Hematopoietic multipotent progenitor cell treated with erythropoietin and hydrocortisone succinate and interleukin-3 and kit ligand, for 8 days (in vitro differentiated cells): ENCODE measurements at places on chromosomes 13 and 19.

- DNase-seq: no peak
These were observed 577.9 kb downstream of the IRS2 start for GRCh38 chr13:109208522-109208921.

DNA sequence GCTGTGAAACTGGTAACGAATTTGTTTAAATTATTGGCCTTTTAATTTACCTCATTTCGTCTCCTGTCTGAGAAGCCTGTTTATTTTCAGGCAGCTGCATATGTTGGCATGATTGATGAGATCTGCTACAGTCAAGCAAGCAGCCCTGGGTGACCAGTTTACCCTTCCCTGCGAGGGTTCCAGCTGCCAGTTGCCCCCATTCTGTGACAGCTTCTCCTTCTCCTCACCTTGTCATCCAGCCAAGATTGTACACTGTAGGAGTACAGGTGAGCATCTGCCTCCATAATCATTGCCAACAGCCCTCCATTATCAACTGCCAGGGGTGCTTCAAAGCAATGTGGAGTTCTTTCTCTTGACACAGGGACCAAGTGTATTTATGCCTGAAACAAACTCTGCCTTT is 1979.9 kb upstream of the PRR20A start:
- no peak for DNase-seq

DNA sequence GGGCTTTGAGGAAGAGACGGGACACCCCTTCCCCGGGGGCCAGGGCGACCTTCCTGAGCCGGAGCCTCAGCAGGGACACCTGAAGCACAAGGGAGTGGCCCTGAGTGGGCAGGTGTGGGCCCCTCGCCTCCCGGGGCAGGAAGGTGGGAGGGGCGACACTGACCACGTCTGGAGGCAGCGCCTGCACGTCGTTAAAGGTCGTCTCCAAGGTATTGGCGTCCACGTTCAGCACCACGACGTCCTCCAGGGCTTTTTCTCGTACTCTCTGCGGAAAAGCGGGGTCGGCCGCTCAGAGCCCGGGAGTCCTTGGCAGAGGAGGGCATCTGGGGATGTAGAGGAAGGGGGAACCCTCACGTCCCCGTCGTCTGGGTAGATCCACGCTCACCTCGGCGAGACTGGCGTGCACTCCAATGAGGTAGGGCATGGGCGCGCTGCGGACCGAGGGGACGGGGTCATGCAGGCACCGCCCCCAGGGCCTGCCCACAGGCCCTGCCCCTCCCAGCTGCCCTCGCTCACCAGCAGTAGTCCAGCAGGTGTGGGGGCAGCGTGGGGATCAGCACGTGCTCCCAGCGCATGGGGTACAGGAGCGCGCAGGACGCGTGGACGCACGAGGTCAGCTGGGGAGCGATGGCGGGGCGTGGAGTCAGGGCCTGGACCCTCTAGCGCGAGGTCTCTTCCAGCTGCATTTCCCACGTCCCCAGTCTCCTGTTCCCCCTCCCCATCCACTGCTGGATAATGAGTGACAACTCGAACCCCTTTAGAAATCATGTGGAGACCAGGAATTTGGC is 6.1 kb downstream of the DENND1C start:
- DNase-seq: no peak

DNA sequence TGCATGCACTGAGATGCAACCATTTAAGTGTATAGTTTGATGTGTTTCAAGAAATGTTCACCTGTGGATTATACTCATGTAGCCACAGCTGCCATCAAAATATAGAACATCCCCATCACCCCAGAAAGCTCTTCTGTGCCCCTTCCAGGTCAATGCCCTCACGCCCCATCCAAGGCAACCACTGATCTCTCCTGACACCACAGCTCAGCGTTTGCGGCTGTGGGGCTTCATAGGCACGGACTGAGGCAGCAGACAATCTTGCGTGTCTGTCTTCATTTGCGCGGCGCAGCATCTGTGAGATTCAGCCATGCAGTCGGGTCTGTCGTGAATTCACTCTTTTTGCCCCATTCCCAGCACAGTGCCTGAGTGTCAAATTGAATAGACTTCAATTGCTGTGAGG is 153.8 kb upstream of the UQCRFS1 start:
- DNase-seq: no peak

- DNase-seq: peak; percentile 69
These were observed 2.6 kb upstream of the CARD8 start for GRCh38 chr19:48258350-48258749.

DNA sequence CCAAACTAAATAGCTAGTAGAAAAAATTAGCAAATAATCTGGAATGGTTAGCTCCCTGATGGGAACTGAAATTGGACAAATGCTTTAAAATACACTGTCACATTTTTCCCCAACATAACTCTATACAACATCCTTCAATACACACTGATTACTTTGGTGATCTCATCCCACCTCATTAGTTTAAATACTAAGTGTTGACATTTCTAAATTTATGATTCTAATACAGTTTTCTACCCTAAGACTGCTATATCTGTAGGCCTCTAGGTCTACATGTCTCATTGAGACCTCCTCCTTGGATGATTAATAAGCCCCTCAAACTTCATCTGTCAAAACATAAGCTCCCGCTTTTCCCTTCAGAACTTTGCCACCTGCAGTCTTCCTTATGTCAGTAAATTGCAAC is 80.7 kb upstream of the SLITRK5 start:
- no peak for DNase-seq

DNA sequence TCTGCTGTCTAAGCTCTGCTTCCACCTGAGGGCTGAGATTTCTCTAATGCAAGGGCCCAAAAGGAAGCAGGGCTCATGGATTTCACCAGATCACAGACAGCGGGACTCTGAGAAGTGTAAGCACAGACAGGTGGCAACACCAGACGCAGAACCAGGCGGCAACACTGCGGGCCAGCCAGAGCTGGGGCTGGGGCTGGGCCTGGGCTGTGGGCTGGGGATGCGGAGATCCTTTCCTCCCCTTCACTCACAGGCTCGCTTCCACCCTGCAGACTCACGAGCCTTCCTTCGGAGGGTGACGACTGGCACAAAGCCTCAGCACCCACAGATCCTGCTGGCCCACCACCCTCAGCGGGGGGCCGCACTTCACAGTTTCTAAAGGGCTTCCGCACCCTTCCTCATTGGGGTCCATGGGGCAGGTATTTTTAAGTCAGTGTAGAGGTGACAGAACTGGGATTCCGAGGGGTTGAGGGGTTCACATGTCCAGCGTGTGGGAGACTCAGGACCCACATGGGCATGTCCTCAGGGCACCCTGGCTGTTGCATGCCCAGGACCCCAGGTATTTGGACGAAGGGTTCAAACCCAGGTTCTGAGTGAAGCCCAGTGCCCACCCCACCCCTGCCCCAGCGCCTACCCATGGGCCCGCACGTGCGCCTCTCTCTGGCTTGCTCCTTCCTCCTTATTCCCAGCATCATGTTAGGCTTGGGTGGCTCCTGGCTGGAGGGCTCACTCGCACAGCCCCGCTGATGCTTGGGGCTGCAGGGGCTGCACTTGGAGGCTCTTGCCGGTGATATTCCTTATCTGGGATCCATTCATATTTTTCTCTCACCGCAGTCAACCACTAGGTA is 137.3 kb upstream of the GPR12 start:
- DNase-seq: no peak

DNA sequence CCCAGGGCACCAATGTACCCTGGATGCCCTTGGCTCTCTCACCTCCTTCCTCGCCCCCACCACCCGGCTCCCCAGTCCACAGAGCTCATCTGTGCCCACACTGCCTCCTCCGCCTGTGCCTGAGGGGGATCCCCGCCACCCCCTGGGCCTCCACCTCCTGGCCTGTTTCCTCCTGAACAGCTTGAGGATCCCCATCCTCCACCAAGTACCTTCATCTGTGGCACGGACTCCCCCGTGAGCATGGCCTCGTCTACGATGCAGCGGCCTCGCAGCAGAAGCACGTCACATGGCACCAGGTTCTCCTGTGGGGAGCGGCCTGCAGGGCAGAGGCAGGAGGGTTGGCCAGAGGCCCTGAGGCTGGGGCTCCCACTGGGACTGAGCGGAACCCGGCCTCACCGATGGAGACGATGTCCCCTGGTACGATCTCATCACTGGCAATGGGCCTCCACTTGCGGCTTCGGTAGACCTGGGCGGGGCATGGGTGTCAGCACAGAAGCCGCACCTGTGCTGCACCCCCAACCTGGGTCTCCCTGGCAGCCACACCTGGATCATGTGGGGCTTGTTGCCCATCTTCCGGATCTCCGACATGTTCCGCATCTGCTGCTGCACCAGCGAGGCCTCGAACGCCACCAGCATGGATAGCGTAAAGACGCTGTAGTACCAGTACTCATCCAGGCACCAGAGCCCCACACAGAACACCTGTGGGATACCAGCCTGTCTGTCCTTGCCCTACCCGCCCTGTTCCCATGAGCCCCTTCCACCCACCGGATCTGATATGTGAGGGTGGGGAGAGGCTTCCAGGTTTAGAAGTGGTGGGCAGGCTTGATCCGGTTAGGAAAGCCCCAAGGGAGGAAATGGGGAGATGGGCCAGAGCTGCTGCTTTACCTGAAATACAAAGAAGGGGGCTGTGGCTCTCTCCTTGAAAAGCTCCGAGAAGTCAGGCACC is 6.8 kb downstream of the ATP13A1 start:
- DNase-seq: no peak

DNA sequence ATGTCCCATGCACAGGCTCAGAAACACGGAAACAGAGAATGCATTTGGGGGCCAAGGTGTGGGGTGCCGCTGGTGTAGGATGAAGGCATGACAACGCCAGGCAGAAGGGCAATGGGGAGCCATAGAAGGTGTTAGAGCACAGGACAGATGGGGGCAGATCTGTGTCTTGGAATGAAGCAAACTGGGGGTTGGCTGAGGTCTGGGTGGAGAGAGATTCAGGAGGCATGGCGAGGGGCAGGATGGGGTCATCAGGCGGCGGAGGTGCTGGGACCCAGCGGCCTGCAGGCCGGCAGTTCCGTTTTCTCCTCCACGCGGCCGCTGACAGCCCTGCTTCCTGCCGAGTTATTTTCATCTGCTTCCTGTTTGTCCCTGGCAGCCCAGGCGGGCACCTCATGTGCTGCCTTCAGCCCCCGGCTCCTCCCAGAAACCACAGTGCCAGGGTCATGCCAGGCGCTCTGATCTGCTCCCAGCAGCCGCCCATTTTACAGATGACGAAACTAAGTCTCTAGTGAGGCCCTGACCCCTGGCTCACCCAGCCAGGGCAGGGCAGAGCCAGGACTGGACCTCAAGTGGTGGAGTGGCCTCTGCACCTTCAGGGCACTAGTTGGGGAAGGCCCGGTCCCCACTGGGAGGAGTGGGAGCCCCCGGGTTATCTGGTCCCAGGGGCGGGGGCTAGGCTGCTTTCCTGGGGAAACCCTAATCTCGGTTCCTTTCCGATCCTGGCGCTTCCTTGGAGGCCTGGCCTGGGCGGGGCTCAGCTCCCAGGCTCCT is 2.2 kb downstream of the ARHGAP45 start:
- DNase-seq: peak; percentile 91

DNA sequence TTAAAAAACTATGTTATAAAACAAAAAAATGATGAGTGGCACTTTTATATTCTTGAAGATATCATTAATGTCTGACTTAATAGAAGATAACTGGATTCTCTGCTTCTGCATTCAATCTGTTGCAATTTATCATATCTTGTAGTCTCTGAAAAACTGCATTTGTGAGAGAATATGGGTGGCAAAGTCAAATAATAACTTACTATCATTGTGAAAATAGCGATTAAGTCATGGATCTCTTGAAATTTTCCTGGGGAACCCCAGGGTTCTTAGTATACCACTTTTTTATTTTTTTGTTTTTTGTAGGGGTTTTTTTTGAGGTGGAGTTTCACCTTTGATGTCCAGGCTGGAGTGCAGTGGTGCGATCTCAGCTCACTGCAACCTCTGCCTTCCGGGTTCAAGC is 127.1 kb downstream of the STOML3 start:
- DNase-seq: no peak

DNA sequence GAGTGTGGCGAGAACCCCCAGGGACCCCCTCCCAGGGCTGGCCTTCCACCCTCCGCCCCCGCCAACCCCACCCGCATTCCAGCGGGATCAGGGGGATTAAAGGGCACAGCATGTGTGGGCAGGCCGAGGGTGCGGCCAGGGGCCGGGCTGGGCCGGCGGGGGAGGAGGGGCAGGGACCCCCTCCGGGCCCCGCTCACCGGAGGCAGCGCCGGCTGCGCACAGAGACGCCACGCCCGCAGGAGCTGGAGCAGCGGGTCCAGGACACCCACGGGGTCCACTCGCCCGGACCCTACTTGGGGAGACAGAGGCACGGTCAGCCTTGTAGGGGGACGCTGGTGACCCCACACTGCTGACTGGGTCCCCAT is 2.4 kb downstream of the ADAMTSL5 start:
- DNase-seq: no peak

GRCh38 chr19:54164369-54165068 is 5.0 kb upstream of the LENG1 start:
- peak; percentile 58 for DNase-seq

- no peak for DNase-seq
These were observed 23.3 kb downstream of the LAMP1 start for GRCh38 chr13:113320226-113320875.

GRCh38 chr19:45615795-45616703 is 14.0 kb upstream of the GPR4 start:
- peak; percentile 91 for DNase-seq

DNA sequence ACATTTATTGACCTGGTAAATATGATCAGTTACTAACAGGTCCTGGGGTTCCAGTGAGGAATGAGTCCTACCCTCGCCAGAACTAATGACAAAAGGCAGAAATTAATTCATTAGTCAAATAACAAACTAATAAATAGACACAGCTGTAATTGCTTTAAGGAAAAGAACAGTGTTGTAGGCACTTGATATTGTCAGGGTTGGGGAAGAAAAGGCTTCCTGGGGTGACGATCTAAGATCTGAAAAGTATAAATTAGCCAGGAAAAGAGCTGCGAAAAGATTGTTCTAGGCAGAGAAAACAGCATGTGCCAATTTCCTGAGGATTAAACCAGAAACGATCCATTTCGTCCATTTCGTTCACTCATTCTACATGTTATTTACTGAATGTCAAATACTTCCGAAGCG is 670 bp upstream of the CHAF1A start:
- peak; percentile 21 for DNase-seq

DNA sequence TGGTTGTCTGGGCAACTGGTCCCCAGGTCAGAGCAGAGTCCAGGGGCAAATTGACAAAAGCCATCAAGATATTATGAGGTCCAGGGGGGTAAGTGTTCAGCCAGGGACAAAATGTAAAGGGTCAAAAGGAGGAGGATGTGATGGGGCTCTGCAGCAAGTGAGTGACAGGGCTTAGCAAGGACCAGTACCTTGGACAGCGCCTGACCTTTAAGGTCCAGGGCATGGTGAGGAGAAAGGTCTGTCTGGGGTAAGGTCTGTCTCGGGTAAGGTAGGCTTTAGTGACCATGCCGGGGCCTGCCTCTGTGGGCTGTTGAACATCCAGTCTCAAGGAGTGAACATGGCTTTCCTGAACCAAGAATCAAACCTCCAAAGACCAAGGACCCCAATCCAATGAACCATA is 6.3 kb upstream of the ZNF358 start:
- DNase-seq: peak; percentile 37

GRCh38 chr19:19900139-19900728 is 512 bp upstream of the ZNF93 start:
- peak; percentile 22 for DNase-seq

DNA sequence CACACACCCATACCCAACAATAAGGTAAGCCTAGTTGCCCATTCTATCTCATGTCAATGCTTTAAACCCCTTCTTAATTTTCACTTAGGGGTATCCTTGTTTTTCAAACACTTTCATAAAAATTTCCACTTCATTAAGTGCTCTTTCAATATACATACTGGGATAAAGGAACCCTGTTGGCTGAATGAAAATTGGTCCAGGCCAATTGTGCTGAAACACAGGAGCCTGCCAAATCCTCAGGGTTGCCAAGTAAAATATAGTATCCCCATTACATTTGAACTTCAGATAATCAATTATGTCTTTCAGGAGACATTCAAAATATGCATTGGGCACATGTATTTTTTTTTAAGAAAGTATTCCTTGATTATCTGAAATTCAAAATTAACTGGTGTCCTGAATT is 1131.1 kb downstream of the SLITRK1 start:
- no peak for DNase-seq
